ENCODE measurements at places on chromosomes 16 and 17. TPM values are rescaled to one million over a fixed set of nuclear protein-coding genes. Genes with fewer than 3 reads are reported as not detected.

DNA sequence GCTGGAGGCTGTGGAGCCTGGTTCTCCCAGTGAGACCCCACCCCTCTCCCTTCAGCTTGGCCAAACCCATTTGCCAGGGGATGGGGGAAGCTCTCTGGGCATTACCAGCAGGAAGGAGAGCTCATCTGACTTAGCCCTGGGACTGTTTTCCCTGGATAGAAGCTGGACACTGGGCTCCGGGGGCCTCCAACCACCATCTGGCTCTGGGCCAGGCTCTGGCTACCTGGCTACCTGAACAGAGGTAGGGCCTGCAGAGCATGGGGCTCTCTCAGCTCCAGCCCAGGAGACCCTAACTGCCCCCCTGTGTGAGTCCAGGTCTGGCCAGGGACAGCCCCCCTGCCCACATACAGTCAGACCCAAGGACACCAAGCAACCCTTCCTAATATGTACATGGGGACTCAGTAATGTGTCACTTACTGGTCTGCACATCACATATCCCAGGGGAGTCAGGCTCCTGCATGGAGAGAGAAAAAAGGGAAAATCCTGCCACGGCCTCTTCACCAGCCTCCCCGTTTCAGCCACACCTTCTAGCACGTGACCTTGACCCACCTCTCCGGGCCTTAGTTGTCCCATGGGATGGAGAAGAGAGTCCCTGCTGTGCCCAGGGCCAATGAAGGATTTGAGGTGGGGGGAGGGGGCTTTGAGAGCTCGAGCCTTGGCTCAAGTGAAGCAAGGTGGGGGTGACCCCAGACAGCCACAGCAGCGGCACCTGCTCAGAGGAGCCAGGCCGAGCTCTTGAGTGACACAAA is 13.8 kb downstream of the CNGB1 start:
- H3K27ac ChIP-seq = no peak overlapping the region
- no peak overlapping the region for H3K4me3 ChIP-seq
- DNase-seq = no peak
- H3K27me3 ChIP-seq = no peaks in the 10 kb centered on the region

GRCh38 chr17:1347589-1348323 is 52.3 kb downstream of the YWHAE start:
- H3K27ac ChIP-seq = peak overlapping the region; percentile 67
- no peak for DNase-seq
- no peak overlapping the region for H3K4me3 ChIP-seq
- no peaks in the 10 kb centered on the region for H3K4me1 ChIP-seq

GRCh38 chr16:50402298-50402895 is 33.6 kb upstream of the BRD7 start:
- H3K36me3 ChIP-seq = no peaks in the 10 kb centered on the region
- no peak overlapping the region for H3K4me3 ChIP-seq
- peaks cover 11% of the 10 kb centered on the region for H3K4me1 ChIP-seq
- H3K27me3 ChIP-seq = no peaks in the 10 kb centered on the region
- H3K27ac ChIP-seq = no peak overlapping the region

DNA sequence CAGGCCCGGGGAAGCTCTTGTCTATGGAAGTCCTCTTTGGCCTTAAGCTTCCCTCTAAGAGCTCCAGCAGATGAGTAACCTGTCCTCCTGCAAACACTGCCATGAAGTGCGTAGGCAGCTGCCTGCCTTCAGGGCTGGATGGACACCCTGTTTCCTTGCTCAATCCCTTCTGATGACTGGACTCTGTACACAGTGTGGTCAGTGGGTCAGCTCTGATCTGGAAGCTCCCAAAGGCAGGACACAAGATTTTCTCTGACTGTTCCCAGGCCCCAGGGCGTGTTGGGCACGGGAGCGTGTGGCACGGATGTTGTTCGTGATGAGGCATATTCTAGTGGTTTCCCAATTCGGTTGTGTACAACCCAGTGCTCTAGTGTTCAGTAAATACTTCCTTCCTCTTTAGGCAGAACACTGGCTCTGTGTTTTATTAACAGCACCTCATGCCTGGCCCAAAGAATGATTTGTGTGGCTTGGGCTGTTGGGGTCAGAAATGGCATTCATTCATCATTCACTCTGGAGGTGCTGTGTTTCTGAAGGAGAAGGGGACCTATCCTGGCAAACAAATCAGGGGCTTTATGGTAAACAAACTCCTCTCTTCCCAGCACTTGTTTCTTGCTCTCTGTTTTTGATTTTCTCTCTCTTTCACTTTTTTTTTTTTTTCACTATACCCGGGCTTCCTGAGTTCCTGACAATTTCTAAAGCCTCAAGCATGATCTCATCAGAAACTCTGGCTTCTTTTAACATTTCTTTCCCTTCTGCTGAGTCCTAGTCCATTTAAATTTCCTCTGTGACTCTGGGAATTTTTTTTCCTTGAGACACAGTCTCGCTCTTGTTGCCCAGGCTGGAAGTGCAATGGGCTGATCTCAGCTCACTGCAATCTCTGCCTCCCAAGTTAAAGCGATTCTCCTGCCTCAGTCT is 12.0 kb upstream of the RNF157 start:
- H3K27ac ChIP-seq = peak overlapping the region; percentile 85
- no peaks in the 10 kb centered on the region for H3K36me3 ChIP-seq
- no peaks in the 10 kb centered on the region for H3K27me3 ChIP-seq

- no peak overlapping the region for H3K27ac ChIP-seq
- H3K4me1 ChIP-seq = no peaks in the 10 kb centered on the region
- DNase-seq = no peak
- H3K27me3 ChIP-seq = peaks cover 16% of the 10 kb centered on the region
- no peak overlapping the region for H3K4me3 ChIP-seq
- no peaks in the 10 kb centered on the region for H3K36me3 ChIP-seq
Measured at GRCh38 chr16:26913851-26914250, 152.9 kb upstream of the C16orf82 start.

Gene CSH1
- total RNA-seq = not detected

Gene NACA2
- not detected for total RNA-seq
